ENCODE measurements at places on chromosomes 16 and 17.

DNA sequence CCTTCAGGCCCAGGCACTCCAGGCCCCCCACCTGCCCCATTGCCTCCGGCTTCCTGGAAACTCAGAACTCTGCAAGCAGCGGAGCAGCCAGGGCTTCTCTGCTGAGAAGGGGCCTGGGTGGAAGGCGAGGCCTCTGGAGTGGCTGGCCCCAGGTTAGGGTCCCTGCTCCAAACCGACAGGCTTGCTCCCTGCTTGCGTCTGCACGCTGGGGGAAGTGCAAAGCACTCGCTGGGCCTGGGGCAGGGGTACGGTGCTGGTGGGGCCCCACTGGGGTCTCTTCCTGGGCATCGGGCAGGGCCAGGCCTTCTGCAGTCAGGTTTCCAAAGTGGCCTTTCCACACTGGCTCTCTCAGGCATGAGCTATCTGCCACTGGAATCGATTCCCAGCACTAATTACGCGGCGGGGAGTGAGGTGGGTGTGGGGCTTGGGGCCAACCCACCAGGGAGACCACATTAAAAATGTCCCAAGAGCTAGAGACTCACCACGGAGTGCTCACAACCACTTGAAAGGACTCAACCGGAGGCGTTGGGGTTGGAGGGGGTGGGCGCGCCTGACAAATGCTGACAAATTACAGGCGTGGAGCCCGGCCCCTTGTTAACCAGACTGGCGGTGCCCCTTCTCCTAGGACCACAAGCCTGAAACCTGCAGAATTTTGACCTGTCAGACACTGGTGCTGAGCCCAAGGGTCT, 17.9 kb downstream of the FAM83G start:
- DNase-seq, result no peak

DNA sequence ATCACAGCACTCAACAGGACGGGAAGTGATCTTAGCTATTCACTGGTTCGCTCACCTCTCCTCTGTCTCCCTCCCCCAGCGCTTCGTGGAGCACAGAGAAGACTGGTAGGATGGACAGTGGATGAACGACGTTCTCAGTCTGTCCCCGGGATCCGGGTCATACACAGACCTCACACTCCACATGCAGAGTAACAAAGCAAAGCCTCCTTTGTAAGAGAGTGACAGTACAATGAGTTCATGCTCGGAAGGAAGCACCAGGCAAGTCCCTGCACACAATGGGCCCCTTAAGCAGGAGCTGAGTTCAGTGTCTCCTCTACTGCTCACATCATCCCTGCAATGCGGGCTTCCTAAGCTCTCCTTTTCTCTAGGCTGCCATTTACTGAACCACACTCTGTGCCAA, 356.9 kb downstream of the C16orf95 start:
- no peak for DNase-seq

DNA sequence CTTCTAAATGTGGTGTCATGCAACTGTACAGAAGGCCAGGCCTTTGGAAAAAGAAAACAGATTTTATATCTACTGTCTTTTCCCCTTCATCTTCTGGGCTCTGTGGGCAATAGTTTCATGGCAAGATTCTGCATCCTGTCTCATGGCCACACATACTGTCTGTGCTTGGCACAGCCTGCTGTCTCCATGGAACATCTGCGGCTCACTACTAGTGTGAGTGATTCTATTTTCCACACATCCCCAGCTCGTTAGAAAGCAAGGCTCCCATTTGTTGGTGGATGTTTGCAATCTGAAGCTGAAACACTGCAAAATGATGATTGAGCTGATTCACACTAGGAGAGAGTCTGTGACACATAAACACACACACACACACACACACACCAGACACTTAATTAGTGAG, 32.4 kb downstream of the CACNG3 start:
- no peak for DNase-seq

GRCh38 chr17:17503566-17504130, 7.5 kb upstream of the RASD1 start:
- no peak for DNase-seq

Measured in iPS DF 6.9 (cell line).